ENCODE measurements at places on chromosomes 7 and 10.
A peak's percentile ranks its signal among the peaks of the same experiment; 100 is the strongest.

- DNase-seq = no peak
Measured at GRCh38 chr10:111354859-111355258, 278.0 kb downstream of the ADRA2A start.

GRCh38 chr7:98483276-98483963 lies 82.5 kb upstream of the BAIAP2L1 start:
- DNase-seq = peak; percentile 48

DNA sequence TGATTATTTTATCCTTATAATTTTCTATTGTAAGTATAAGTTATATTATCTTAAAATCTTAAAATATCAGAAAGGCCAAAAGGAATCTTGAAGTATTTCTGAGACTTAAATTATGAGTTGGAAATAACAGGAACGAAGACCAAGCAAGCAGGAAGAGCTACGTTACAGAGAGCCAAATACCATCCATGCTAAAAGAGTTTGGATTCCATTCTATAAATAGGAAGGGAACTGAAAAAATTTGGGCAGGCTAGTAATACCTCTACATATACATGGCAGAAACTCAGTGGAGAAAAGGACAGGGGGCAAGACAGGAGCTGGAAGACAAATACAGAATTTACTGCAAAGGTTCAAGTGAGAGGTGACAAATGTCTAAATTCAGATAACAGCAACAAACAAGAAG lies 16.7 kb downstream of the ITGB1 start:
- DNase-seq = no peak

DNA sequence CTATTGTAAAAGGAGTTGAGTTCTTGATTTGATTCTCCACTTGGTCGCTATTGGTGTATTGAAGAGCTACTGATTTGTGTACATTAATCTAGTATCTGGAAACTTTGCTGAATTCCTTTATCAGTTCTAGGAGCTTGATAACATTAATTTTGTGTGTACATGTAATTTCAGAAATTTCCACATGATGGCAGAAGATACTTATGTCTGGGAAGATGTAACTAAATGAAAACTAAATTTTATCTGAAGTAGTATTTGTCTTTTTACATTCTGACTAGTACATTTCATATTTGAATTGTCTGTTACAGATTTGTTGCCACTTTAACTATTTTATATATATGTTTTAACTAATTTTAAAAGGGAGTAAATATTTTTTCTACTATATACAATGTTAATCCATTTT lies 27.6 kb downstream of the SDHAF3 start:
- peak; percentile 36 for DNase-seq

- no peak for DNase-seq
Measured at GRCh38 chr7:89517815-89518214, 636.5 kb upstream of the STEAP1 start.

DNA sequence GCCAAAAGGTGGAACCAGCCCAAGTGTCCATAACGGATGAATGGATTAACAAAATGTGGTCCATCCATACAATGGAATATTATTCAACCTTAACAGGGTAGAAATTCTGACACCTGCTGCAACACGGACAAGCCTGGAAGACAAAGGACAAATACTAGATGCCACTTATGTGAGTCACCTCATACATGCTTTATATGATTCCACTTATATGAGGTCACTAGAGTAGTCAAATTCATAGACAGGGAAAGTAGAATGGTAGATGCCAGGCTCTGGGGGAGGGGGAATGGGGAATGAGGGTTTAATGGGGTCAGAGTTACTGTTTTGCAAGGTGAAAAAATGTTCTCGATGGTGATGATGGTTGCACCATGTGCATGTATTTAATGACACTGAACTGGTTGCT lies 34.0 kb upstream of the CYTH3 start:
- no peak for DNase-seq

GRCh38 chr10:11831520-11831951 lies 8.4 kb downstream of the PROSER2 start:
- no peak for DNase-seq

- DNase-seq = no peak
Measured at GRCh38 chr7:69645683-69646082, 47.4 kb downstream of the AUTS2 start.

GRCh38 chr7:148903504-148903903 lies 19.4 kb upstream of the EZH2 start:
- no peak for DNase-seq

DNA sequence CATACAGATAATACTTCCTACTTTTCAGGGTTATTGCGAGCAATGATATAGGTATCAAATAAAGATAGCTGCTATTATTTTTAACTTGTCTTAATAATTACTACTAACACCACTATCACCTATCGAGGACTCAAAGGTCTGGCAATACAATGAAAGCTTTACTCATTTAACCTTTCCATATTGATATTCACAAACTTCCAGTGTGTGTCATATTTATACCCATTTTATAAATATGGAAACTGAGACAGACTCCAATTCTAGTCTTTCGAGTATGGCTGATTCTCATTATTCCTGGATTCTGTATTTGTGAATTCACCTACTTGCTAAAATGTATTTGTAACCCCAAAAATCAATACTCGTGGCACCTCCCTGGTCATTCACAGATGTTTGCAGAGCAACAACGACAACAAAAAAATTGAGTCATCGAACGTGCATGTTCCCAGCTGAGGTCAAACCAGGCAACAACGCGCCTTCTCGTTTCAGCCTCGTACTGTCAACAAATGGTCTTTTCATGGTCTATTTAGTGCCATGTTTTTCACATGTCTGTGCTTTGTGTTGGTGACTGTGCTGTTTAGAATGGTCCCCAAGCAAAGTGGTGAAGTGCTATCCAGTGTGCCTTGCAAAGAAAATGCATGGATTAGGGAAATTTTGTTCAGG lies 51.7 kb downstream of the SMURF1 start:
- no peak for DNase-seq

- DNase-seq = no peak
Measured at GRCh38 chr10:79162861-79163665, 94.3 kb downstream of the ZMIZ1 start.

- DNase-seq = no peak
Measured at GRCh38 chr7:74148491-74148890, 25.7 kb upstream of the EIF4H start.

GRCh38 chr7:44626620-44627019 lies 20.2 kb downstream of the OGDH start:
- no peak for DNase-seq

DNA sequence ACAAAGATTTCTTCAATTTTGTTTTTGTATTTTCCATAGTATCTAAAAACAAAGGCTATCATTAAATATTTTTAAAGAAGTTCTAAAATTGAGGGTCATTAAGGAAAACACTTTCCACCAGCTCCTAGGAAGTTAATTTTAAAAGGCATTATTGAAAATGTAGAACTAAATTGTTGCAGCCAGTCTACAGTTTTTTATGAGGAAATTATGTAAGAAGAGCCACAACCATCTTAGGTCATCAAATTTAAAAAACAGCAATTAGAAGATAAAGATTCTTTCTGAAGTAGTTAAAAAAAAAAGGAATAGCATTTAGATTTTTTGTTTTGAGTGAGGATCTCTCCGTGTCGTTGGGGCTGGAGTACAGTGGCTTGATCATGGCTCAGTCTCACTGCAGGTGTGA lies 161.7 kb downstream of the NRBF2 start:
- DNase-seq = no peak

GRCh38 chr10:63689768-63690167 lies 168.6 kb downstream of the REEP3 start:
- DNase-seq = no peak

DNA sequence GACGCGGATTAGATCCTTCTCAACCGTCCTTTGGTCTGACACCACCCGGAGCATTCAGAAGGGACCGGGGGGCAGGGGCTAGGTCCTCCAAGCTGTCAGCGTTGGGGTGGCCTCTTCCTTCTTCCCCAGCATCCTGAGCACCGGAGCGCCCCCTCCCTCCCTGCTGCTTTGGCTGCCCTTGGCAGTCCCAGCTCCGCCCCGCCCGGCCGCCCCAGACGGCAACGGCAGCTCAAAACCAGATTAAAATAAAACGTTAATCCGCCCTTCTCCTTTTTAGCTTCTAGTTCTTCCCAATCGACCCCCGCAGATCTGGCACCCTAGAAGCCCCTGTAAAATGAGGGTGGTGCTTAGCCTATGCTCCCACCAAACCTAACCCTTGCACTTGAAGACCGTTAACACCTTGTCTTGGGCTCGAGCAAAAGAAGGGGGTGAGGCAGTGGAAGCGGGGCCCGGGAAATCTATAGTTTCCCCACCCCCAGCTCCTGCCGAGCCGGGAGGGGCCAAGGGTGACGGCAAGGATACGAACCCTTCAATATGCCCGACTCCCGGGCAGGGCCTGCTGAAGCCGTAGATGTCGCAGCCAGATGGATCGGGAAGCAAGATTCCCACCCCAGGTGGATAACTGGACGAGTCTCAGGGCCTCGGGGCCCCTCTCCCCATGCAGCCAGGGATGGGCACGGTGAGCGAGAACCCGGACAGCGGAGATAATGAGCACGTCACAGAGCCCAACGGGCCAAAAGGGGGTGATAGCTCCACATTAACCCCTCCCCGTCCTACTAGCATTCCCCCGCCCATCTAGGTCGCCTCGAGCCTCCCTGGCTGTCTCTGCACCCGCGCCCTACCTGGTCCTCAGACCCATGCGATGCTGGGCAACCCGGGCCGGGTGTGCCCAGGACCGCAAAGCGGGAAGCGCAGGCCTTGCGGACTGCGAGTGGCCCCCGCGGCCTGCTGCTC lies 169.7 kb downstream of the NRF1 start:
- peak; percentile 63 for DNase-seq

DNA sequence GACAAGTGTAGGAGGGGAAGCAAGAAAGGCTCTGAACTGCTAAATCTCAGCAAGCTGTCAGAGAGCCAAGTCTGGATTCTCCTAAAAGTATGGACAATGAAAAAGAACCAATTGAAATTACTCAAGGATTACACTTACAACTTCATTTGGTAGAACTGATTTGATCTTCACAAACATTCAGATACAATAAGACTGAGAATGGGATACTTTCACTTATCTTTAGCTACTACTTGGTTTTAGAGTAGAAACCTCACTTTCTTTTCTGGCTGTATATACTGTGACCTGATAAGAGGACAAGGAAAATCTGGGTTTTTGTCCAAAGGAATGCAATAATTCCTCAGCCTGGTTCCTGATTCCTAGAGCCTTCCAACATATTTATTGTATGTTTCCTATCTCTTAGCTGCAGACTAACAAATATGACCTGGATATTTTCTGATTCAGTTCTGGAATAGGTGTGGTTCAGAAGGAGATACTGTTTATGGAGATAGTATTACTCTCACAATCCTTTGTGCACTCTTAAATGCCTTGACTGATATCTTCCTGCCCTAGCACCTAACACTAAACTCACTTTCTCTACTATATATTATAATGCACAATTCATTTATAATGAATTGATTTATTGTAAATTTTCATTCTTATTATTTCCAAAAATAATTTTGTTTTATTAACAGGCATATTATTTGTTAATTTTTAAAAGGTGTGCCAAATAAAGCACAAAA lies 7.3 kb downstream of the SEMA3A start:
- DNase-seq = no peak

GRCh38 chr10:89086801-89087521 lies 96.4 kb downstream of the FAS start:
- peak; percentile 41 for DNase-seq

GRCh38 chr10:132624847-132625471 lies 87.4 kb downstream of the INPP5A start:
- no peak for DNase-seq

DNA sequence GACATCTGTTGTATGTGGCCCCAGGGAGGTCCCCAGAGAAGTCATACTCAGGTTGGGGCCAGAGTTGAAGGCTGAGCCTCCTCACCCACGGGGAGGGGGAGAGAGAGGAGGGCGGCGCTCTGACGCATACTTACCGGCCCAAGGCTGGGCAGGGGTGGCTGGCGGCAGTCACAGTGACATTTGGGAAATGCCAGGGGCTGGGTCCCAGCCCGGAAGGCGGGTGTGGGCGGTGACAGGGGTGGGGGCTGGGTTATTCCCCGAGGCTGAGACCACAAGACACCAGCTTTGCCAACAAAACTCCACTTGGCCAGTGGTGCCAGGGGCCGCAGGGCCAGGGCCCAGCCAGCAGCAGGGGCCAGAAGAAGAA lies 41.1 kb downstream of the RASGEF1A start:
- DNase-seq = peak; percentile 52

DNA sequence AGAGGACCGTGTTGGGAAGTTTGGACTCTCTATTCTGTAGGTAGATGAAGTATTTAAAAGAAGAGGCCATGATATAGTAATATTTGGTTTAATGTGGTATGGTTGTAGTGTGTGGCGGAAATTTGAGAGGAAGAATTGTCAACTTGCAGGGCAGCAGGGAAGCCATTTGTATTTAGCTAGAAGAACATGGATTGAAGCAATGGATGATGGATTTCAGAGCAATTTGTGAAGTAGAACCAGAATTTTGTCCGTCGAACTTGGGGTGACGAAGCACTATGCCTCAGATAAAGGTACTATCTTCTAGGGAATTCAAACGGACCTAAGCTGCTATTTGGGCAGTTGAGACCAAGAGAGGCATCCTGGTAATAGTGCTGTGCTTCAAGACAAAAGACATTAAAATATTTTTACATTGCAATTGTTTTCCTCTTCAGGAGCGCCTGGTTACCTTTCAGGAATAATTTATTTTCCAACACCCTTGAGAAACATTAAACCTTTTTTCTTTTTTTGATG lies 615 bp upstream of the WBP1L start:
- no peak for DNase-seq

- DNase-seq = no peak
Measured at GRCh38 chr10:43794181-43794815, 145.6 kb upstream of the ZNF32 start.

- DNase-seq = peak; percentile 8
Measured at GRCh38 chr7:20021831-20022230, 195.4 kb downstream of the MACC1 start.

- no peak for DNase-seq
Measured at GRCh38 chr7:130673066-130673465, 4.5 kb upstream of the COPG2 start.

- DNase-seq = no peak
Measured at GRCh38 chr10:101007099-101007711, 7.6 kb downstream of the LZTS2 start.

- no peak for DNase-seq
Measured at GRCh38 chr7:25399000-25399750, 170.9 kb upstream of the NPVF start.

DNA sequence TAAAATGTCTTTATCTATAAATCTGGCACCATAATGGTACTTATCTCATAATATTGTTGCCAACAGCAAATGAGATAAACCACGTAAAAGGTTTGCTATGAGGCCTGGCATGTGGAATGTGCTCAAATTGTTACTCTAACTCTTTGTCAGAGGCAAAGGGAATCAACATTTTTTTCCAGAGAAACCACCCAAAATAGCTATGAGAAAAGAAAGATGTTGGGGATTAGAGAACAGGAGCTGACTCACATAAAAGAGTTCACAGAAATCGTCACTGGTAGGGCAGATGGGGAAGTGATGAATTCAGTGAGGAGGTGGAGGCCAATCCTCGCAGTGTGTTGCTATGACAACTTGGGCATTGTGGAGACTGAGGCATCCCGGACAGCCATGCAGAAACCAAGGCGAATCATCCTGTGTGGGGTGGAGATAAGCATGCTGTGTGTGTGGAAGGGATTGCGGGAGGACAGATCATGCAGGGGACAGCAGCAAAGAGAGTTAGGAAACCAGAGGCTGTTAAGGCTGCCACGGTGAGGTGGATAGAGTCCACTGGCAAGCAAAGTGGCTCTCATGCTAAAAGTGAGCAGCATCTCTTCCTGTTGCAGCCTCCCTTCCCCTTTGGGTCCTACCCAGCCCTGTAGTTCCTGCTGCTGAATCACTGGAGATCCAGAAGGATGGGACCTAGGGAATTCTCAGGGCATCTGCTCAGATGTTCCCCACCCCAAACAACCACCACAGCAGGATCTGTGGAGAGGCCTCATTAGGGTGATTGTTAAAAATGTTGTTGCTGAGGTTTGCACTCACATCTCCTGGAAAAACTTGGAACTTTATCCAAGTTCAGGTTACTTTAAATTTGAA lies 103.9 kb downstream of the CUBN start:
- DNase-seq = no peak

Measured in RPMI8226 (cell line).